NCI-H1092 (cell line): ENCODE measurements at places on chromosomes 7 and 10.
A peak's percentile ranks its signal among the peaks of the same experiment; 100 is the strongest.

GRCh38 chr10:14192746-14193145 lies 138.0 kb downstream of the FRMD4A start:
- DNase-seq, result no peak

GRCh38 chr10:17232276-17232960 lies 4.4 kb downstream of the VIM start:
- no peak for DNase-seq

DNA sequence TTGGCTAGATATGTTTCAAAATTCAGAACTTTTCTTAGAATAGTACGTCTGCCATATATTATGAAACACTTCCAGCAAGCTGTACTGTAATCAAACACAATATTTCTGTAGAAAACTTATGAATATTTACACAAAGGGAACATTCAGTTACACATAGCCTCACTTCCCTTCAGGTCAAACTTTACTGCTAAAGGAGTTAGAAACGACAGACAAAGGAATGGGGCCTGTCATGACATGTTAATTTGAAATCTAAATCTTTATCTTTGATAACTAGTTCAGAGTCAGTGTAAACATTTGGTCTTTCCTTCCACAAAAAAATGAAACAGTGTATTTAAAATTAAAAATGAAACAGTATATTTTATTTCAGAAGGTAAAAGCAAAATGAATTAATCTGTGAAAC lies 1.0 kb upstream of the CROT start:
- no peak for DNase-seq

GRCh38 chr7:53218730-53219504 lies 183.5 kb downstream of the POM121L12 start:
- no peak for DNase-seq

DNA sequence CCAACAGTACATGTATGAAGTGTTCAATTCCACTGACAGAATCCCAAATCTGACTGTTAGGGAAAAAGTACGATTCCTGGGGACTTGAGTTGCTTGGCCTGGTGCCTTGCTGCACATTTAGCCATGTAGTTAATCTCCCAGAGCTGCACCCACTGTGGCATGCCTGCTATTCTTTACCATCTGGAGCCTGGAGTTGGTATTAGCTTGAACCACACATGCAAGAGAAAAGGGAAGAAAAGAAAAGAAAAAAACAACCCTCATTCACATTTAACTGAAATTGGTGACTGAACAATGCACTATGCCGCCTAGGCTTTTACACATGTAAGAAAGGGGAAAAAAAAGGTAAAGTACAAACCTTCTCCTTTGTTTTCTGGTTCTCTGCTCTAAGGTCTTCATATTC lies 26.1 kb downstream of the SHTN1 start:
- no peak for DNase-seq

- peak; percentile 74 for DNase-seq
Observed at GRCh38 chr7:815284-816216, 16.7 kb upstream of the SUN1 start.

- DNase-seq, result no peak
Observed at GRCh38 chr10:128864554-128865295, 602.3 kb upstream of the MGMT start.

GRCh38 chr7:81002421-81002820 lies 83.6 kb upstream of the SEMA3C start:
- no peak for DNase-seq

- no peak for DNase-seq
Observed at GRCh38 chr7:143490717-143491306, 13.1 kb downstream of the TAS2R41 start.

DNA sequence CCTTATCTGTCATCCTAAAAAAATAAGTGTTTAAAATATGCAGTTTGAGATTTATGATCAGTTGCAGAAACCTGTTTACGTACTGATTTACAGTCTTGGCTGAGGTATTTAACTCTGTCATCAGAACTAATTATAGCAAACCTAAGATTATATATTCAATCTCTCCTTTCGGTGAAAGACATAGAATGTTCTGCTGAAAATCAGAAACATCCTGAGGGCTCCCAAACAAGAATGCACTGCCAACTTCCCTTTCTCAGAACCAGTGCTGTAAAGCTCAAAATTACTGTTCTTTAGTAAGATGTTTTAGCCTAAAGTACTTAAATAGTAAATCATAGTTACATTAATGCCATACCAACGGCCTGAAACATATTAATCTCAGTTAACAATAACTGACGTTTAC lies 34.3 kb downstream of the FAM204A start:
- DNase-seq, result no peak

DNA sequence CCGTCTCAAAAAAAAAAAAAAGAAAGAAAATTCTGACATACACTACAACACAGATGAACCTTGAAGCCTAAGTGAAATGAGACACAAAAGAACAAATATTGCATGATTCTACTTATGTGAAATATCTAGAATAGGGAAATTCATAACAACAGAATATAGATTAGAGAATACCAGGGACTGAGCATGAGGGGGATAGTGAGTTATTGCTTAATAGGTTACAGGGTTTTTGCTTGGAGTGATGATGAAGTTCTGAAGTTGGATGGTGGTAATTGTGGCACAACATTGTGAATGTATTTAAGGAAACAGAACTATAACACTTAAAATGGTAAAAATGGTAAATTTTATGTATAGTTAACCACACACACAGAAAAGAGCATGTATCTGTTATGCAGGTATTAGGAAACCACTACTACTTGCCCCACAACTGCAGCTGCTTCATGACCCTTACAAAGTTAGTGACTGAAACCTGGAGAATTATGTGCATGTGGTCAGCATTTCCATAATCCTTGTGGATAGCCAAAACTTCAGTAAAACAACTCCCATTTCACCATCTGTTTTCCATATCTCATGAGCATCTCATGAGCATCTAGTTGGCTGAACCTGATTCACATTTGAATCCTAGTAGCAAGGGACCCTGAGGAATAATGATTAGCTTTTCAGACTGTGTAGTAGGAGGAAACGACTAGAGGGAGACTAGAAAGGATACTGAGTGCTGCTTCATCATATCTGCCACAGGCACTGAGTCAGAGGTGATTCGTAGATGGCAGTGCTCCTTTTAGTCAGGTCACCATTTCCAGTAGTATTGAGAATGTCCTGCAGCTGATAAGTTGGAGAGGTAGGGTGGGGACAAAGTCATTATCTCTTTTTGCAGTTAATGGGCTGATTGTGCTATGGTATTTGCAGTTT lies 26.3 kb downstream of the SAMD8 start:
- no peak for DNase-seq

- DNase-seq, result no peak
Observed at GRCh38 chr7:152132812-152133211, 107.3 kb downstream of the GALNT11 start.

DNA sequence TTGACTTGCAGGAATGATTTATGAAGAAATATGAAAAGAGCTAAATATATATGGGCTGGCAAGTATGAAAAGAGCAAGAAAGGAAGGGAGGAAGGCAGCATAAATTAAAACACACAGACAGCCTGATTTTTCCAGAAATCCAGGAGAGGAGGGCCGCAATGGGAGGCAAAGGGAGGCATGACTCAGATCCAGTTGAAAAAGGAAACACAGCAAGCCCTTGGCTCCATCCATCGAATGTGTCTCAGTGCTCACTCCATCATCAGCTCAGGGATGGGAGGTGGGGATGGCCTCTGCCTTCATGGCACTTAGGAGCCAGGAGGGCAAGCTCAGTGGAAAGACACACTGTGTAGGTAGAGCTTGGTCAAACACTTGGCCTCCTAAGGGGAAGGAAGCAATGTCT lies 75.7 kb upstream of the PDZD8 start:
- DNase-seq, result no peak

- DNase-seq, result no peak
Observed at GRCh38 chr10:96700374-96701099, 19.8 kb downstream of the PIK3AP1 start.

GRCh38 chr10:113266147-113266546 lies 286.7 kb upstream of the HABP2 start:
- DNase-seq, result no peak

DNA sequence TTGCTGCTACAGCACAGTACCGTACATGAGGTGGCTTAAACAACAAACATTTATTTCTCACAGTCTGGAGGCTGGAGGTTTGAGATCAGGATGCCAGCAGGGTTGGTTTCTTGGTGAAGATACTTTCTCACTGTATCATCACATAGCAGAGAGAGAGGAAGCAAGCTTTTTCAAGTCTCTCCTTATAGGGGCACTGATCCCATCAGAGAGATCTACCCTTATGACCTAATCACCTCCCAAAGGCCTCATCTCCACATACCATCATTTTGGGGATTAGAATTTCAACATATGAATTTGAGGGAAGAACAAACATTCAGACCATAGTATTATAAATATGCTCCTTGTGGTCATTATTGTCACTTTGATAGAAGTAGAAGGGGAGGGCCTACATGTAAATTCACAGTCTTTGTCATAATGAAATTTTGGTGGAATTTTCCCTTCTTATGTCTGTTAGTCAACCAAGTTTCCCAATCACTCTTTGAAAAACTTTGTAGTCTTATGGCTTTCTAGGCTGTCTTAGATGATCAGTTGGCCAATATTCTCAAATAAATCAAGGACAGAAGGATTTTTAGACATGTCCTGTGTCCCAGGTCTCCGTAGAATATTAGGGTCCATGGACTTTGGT lies 606.2 kb downstream of the LRMDA start:
- DNase-seq, result no peak

- no peak for DNase-seq
Observed at GRCh38 chr7:118734541-118734940, 510.0 kb downstream of the ANKRD7 start.

DNA sequence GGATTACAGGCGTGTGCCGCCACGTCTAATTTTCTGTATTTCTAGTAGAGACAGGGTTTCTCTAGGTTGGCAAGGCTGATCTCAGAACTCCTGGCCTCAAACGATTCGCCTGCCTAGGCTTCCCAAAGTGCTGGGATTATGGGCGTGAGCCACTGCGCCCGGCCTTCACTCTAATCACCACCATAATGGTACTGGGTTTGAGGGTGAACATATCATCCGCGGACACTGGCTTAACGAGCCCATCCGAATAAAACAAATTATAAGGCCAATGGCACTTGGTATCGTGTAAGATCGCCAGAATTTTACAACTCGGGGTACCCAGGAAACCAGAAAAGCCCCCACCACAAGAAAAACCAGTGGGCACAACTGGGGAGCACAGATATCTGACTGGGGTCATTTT lies 580 bp downstream of the FAM200A start:
- DNase-seq, result no peak

DNA sequence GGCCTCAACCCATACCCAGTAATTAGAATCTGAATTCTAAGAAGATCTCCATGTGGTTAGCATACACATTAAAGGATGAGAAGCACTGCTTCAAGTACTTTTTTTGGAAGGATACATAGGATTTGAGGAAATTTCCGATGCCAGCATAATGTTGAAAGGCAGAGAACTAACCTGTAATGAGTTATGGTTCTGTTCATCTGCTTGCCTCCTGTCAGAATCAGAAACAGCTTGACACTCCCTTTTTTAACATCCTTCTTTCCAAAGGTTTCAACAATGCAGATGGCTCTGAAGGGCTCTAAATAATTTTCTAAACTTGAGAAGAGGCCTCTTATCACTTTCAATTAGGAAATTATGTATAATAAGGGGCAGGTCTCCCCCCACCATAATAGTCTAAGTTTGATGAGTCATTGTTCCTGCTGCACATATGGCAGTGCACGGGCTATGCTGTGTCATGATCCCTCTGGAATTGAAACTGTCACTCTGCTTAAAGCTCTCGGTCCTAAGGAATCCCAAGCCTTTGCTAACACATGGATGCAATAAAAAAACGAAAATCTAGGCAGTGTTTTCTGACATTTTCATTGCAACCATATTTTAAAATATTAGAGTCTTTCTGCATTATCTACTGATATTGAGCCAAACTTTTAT lies 291.2 kb upstream of the FZD1 start:
- DNase-seq, result no peak

DNA sequence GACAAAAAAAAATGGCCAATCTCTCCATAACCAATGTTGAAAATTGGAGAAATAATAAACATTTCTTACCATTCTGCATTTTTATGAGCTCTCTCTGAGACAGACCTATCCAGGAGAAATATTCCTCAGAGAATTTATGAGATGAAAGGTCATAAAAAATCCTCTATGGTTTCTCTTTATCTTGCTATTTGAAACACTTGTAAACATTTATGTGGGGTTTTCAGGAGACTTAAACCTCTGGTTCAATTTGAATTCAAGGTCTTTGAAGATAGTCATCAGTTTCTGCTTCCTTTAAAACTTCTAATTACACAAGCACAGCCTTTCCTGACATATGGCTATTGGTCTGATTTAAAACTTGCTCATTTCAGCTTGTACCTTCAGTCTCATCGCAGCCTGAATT lies 78.5 kb upstream of the APBB1IP start:
- no peak for DNase-seq

GRCh38 chr7:104074529-104074928 lies 85.1 kb upstream of the RELN start:
- no peak for DNase-seq

GRCh38 chr10:119461380-119461779 lies 81.1 kb downstream of the RGS10 start:
- no peak for DNase-seq

DNA sequence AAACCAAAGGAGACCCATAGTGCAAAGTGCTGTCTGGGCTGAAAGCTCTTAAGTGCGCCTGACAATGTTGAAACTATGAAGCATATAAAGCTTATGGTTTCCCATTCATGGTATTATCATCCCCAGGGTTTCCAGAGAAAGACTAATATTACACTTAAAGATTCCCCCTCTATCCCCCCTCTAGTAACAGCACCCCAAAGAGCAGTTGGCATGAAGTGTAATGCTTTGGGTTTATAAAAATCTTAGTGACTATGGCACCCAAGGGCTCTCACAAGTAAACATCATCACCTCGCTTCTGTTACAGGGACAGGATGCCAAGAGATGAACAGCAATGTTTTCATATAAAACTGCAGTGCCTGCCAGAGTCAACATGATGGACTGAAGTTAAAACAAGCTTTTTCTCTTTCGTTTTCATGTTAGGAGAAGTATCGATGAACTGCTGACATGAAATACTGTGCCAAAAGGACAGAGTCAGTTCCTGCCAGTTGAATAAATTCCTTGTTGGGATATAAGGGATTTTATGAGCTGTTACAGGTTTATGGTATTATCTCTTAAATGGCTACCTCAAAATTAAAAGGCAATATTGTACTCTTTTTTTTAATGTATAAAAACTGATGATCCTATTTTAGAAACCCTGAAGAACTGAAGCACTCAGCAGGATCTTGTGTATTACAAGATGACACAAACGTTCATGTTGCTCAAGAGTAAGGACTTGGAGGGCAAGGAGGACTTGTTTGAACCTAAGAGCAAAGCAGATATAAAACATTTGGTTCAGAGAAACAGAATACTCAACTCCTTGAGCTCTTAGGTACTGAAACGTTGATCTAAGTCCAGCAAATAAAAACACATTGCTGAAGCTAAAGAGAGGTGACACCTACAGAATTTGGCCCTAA lies 203.7 kb upstream of the IMMP2L start:
- DNase-seq, result no peak

GRCh38 chr7:25862261-25863004 lies 289.6 kb upstream of the NFE2L3 start:
- peak; percentile 100 for DNase-seq

DNA sequence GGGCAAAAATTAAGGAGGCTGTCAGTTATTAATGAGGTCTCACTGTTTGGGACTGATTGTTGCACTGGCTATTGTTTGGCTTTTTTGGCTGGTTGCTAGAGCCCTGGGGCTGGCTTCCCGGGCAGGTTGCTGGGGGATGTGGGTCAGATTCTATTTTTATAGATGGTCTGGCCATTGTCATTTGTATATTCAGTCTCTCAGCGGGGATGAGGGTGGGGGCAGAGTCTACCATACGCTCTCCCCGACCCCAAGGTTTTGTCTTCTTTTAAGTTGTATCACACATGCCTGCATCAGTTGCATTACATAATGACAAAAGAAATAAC lies 84.3 kb upstream of the GRB10 start:
- DNase-seq, result no peak

- DNase-seq, result no peak
Observed at GRCh38 chr7:110253093-110253492, 837.8 kb upstream of the LRRN3 start.
